ENCODE measurements at places on chromosomes 4 and X. TPM values are rescaled to one million over a fixed set of nuclear protein-coding genes. Genes with fewer than 3 reads are reported as not detected.

DNA sequence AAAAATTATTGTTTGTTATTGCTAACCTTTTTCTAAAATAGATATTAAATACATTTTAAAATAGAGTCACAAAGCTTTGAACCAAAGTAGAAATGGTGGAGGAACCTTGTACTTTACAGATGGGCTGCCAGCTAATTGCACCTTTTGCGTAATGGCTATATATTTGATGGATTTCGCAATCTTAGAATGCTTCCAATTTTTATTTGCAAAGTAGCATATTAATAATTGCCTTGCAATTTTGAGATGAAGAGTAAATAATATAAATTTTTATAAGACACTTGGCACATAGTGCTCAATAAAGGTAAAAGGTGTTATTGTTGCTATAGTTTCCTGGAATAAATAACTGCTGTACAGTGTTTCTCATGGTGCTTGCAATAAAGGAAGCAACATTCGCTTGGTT lies 533.5 kb downstream of the CCSER1 start:
- no peak for DNase-seq

- no peak for DNase-seq
These were observed 1.8 kb downstream of the TBC1D1 start for GRCh38 chr4:37892641-37893040.

DNA sequence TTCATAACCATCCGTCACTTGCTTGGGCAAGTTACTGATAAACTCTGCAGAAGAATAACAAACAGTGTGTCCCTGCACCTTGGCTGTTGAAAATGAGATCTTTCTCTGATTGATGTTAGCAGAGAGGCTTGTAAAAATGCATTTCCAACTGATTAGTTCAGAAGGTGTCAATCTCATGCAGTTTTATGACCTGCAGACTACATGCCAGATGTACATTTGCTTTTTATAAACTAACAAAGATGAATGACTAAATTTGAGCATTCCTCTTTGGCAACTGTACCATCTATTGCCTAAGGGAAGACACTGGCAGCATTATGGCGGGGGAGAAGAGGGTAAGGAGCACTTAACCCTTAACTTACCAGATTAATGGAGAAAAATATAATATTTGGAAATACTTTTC lies 192.8 kb downstream of the DCTD start:
- no peak for DNase-seq

- no peak for DNase-seq
These were observed 50.0 kb downstream of the CLCN5 start for GRCh38 chrX:49972328-49972860.

DNA sequence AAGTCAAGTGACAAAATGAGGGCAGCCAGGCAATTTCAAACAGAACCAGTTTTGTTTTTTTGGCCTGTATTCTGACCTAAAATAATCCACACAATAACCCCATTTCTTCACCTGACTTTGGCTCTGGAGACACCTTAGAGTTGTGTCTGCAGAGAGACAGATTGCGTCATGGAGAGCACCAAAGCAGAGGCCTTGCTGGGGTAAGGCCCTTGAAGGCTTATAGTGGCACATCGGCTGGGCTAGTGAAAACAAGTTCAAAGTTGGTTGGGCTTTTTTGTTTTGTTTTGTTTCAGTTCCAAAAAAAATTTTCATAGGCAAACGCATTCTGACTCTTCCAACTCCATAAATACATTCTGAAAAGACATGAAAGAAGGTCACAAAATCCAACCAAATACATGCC lies 34.4 kb downstream of the PARM1 start:
- no peak for DNase-seq

GRCh38 chrX:30880058-30880457 lies 9.0 kb downstream of the TAB3 start:
- DNase-seq, result no peak

DNA sequence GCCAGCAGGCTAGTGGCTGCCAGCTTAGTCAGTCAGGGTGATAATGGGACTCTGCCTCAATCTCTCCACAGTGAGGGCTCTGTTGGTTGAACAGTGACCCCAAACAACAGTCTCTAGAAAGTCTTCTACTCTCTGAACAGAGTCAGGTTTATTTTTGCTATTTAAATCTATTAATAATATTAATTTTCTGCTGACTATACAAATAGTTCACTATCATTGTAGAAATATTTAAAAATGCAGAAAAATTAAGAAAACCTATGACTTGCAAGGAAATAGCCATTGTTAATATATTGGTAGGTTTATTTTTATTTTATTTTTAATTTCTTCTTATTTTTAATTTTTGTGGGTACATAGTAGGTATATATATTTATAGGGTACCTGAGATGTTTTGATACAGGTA lies 67.9 kb upstream of the AADAT start:
- DNase-seq, result no peak

GRCh38 chr4:151797131-151797530 lies 36.3 kb upstream of the GATB start:
- DNase-seq, result no peak

GRCh38 chr4:110352670-110353442 lies 123.1 kb upstream of the ENPEP start:
- DNase-seq, result no peak

DNA sequence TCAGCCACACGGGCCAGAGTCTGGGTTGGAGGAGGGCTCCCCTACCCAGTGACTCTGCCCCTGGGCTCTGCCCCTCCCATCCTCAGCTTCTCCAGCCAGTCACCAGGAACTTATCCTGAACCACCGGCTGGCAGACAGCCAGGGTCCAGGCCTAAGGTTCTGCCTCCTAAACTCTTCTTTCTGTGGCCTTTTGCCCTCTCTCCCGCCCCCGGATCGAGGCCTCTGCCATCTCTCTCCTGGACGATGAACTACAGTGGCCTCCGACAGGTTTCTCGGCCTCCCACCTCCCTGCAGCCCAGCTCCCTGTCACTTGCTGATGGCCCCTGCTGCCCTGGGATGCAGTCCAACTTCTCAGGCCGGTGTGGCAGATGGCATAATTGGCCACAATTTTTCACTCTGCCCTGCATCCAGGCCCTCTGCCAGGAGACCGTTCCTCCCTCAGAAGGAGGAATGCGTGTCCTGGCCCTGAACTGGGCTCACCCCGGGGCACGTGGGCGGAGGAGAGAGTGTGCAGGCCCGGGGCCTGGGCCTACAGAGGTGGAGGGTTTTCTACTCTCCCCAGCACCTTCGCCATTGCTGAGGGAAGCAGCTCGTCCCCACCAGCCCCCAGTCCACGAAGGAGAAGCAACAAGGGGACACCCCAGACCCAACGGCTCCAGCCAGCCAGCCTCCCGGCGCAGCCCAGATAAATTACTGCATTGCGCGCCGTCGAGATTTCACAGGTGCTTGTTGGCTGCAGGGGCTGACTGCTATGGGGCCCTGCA lies 81.9 kb upstream of the LRPAP1 start:
- peak; percentile 87 for DNase-seq

DNA sequence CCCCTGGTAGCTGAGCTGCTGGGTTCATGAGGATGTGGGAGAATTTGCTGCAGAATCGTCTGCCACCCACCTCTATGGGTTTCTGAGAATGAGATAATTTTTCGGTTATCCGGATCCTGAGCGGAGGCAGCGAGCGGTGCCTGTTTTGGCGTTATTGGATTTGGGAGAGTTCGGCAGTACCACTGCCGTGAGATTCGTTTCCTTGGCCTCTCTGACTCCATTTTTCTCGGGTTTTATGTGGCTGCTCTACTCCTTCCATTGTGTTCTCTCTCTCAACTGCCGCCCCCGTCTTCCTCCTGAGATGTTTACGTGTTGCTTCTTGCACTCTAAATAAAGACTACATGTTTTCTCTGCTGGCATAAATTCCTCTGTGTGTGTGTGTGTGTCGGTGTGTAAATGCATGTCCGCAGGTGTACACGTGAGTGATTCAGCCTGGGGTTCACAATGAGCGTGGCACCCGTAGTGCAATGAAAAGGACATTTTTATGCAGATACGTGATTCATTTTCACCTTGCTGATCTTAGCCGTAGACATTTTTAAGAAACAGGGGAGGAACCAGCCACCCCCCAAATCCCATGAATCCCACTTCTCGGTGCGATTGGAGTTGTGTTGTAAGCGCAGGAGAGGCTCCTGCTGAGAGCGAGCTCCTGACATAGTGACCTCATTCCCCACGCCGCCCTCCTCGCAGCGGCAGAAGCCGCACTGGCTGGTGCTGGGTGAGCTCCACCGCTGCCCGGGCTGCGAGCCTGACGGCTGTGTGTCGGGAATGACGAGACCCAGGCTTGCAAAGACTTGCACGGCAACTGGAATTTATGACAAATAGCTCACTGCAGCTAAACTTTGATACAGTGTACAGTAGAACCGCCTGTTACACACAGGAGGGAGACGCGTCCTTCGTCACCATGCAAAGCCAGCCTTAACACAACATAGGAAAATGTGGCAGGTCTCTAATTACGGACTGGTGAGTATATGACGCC lies 82.2 kb downstream of the STOX2 start:
- DNase-seq, result no peak

DNA sequence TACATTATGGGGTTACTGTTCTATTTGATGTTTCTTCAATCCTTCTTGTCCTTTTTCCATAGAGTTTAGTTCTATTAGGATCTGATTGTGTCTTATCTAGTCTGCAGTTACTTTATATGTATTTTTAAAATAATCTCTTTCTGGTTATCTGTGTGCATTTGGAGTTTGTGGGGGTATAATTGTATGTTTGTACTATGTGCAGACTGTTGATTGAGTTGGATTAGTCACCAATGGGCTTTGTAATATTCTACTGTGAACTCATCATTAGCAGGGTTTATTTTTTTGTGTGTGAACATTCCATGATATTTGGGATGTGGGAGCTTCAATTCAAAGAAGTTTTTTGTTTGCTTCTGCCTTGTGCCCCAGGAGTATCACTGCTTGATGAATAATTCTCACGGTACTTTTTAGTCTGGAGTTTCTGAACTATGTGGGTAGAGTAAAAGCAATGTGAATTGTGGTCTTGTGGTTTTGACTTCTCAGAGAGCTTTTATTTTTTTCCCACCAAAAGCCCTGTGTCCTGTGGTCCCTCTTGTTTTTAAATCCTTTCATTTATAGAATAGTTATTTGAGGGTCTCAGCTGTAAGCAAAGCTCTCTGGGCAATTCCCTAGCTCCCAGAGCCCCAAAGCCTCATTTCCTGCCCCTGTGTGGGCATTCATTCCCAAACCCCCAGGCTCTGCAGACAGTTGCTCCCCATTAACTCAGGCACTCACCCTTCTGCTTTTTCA lies 127.8 kb downstream of the PHKA2 start:
- DNase-seq, result no peak

DNA sequence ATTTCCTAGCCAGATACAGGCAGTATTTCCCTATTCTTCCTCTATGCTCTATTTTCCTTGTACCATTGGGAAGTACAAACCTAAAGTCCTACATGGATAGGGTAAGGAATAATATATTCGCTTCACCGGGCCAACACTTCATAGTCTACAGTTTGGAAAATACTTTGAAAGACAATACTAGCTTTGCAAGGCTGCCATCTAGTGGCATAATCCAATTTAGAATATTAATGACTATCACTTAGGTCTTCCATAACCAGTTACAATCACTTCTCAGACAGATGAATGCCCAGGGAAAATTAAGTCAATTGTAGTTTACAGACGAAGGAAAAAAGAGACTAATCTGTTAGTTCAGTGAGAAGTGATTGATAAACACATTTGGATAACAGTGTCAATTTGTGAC lies 141.0 kb upstream of the FAM47C start:
- DNase-seq, result no peak

- no peak for DNase-seq
These were observed 182.8 kb downstream of the LARP7 start for GRCh38 chr4:112819729-112820128.

- no peak for DNase-seq
These were observed 193.0 kb upstream of the PPP3CA start for GRCh38 chr4:101540336-101540735.

DNA sequence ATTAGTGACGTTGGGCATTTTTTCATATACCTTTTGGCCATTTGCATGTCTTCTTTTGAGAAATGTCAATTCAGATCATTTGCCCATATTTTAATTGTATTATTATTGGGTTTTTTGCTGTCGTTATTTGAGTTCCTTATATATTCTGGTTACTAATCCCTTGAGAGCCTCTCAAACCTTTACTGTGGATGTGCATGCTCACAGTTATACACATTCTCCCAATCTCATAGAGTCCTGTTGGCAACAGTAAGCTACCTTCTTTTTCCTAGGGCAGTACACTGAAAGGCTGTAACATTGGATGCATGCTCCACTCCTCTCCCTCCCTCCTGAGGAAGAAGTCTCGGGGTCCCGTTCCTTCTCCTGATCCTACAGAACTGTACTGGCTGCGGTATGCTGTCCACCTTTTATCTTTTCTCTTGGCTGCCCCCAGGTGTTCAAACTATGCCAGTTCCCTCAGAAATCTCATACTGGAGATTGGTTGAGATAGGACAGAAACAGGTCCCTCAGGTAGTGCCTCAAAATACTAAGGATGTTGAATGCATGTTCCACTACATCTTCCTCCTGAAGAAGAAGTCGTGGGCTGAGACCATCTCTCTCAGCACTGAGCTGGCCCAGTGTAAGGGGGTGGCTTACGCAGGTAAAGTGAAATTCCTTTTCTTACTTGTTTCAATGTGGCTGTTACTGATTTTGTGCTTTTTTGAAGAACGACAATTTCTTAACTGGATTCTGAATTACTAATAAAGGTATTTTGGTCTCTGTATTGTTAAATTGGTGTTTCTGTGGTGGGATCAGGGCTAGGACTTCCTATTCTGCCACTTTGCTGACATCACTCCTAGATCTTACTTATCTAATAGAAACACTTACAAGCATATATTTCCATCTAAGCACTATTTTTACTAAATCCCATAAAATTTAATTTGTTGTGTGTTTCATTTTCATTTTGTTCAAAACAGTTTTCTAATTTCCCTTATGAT lies 145.4 kb upstream of the HUWE1 start:
- no peak for DNase-seq

GRCh38 chrX:47593522-47593921 lies 11.3 kb downstream of the TIMP1 start:
- DNase-seq, result no peak

- DNase-seq, result no peak
These were observed 35.7 kb downstream of the HSD17B13 start for GRCh38 chr4:87286970-87287369.

DNA sequence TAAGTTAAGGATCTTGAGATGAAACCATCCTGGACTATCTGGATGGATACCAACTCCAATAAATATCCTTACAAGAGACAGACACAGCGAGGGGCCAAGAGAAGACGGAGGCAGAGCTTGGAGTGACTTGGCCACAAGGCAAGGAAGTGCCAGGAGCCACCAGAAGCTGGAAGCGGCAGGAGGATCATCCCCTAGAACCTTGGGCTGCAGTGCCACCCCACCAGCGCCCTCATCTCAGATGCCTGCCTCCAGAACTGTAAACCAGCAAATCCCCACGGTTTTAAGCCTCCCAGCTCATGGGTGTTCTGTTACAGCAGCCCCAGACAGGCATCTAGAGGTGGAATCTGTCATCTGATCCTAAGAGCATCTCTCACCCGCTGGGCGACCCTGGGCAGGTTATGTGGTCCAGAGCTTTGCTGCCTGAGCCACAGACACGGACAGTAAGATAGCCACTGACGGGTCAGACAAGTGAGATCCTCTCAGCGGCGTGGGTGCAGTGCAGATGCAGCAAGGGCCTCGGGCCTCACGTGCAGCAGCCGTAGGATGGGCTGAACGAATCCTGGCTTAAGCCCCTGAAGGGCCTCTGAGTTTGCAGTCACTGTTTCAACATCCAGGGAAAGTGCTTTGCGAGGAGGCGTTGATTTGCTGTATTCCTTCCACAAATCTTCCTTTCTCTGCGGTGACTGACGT lies 25.1 kb upstream of the MXD4 start:
- no peak for DNase-seq

HERC3 gene
- total RNA-seq, result 16.7 TPM

CT45A2 gene
- total RNA-seq, result not detected

MAGED4B gene
- total RNA-seq, result 232 TPM

OTUD6A gene
- not detected for total RNA-seq

PRR27 gene
- total RNA-seq, result not detected

SRPX gene
- total RNA-seq, result 33.5 TPM

DLG3 gene
- total RNA-seq, result 13.1 TPM

APOO gene
- total RNA-seq, result 46.3 TPM

CCNA2 gene
- total RNA-seq, result 9.3 TPM

All from chondrocyte (in vitro differentiated cells).